ENCODE measurements at places on chromosomes 4 and X. TPM values are rescaled to one million over a fixed set of nuclear protein-coding genes. Genes with fewer than 3 reads are reported as not detected.

DNA sequence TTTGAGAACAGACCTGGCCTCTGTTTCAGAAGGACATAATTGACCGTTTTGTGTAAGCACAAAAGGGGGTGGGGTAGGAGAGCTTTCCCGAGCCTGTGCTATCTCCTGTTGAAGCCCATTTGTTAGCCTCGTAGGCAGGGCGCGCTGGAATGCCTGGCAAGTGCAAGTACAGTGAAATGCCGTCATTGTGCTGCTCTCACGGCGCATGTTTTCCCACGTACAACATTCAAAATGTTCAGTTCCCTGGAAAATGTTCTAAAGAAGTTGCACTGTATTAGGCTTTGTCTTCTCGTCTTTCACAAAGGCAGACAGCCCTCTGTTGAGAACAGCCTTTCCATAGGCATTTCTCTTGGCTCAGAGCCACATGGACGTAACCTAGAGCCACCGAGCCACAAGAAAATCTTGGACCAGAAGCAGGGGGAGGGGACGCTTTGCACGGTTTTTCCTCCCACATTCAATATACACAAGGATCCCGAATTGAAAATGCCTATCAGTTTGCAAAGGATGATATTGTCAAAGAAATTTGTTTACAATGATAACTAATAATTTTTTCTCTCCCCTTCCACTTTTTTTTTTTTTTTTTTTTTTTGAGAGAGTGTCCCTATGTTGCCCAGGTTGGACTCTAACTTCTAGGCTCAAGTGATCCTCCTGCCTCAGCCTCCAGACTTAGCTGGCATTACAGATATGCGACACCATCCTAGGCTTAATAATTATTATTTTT is 54.6 kb upstream of the RAPGEF2 start:
- no peak for DNase-seq

GRCh38 chr4:92182006-92182735 is 121.6 kb upstream of the GRID2 start:
- DNase-seq = no peak

- no peak for DNase-seq
These were observed 1575.3 kb upstream of the AGA start for GRCh38 chr4:179017581-179017980.

- DNase-seq = no peak
These were observed 388.0 kb downstream of the GPM6A start for GRCh38 chr4:175424111-175424510.

DNA sequence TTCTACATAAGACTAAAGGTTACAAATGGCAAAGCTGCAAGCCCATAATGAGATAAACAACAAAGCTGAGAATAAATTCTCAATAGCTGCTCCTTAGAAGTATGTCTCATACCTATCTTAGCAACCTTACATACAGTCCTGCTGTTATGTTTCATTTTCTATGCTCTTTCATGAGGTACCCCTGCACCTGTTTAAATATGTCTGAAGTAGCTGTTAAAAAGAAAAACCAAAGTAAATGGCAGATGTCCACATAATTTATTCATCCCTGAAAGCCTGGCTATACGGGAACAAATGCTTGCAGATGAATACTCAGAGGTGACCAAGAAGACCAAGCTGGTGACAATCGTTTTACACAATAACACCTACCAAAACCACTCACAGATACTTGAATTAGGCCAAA is 22.5 kb downstream of the PPA2 start:
- no peak for DNase-seq

GRCh38 chr4:147285751-147286150 is 195.1 kb upstream of the EDNRA start:
- no peak for DNase-seq

Gene GLRA3
- total RNA-seq = not detected

Gene PABPC1L2A
- not detected for total RNA-seq

Gene TLR8
- total RNA-seq = not detected

All from osteocyte (in vitro differentiated cells).